ENCODE measurements at places on chromosomes 7 and 10. TPM values are rescaled to one million over a fixed set of nuclear protein-coding genes. Genes with fewer than 3 reads are reported as not detected.
A peak's percentile ranks its signal among the peaks of the same experiment; 100 is the strongest.

The PARG gene
- 32.2 TPM for total RNA-seq

The ITPRID1 gene
- not detected for total RNA-seq

The FOXI2 gene
- total RNA-seq, result not detected

DNA sequence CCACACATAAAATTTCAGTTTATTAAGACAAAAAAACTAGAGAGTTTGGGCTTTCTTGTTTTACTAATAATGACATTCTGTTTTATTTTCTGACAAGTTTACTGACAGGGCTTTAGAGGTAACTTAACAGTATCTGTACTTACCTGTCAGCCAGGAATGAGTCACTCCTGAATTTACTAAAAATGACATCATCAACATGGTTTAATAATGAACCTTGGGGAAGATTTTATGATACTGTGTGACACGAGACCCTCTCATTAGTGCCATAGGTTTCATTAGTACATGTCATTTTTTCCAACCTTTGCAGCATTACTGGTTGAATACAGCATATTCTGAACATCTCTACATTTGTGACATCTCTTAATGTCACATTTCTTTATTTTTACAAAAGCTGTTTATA lies 131.1 kb downstream of the KCND2 start:
- DNase-seq, result no peak

GRCh38 chr10:86346799-86347665 lies 19.6 kb downstream of the GRID1 start:
- DNase-seq, result no peak

- peak; percentile 70 for DNase-seq
Observed at GRCh38 chr10:6201516-6201975, 1.2 kb upstream of the PFKFB3 start.

- DNase-seq, result peak; percentile 6
Observed at GRCh38 chr7:151814400-151815009, 62.4 kb downstream of the PRKAG2 start.

The PTPRN2 gene
- under 0.01 TPM for total RNA-seq

The HELLS gene
- total RNA-seq, result 65.8 TPM

DNA sequence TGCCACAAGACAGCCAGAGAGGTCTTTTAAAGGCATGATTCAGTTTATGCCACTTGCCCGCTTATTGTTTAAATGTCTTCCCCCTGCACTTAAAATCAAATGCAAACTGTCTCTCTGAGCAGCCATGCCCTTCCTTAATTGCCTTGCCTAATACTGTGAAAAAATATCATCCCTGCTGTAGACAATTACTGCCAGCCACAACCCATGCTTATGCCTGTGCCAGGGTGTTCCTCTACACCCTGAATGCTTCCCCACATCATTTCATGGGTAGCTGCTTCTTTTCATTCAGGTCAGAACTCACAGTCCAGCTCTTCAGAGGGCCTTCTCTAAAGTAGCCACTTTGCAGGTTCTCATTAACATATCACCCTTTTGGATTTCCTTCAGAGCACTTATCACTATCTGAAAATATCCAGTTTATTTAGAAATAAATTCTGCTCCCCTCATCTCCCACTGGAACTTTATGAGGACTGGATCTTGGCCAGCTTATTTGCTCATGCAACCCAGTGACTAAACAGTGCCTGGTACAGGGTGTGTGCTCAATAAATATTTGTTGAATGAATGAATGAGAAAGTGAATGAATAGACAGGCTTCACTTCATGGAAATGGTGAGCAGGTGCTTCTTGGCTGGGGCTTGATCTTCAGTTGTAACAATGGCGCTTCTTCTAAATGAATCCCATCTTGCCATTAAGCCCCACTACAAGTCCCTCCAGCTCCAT lies 162.4 kb upstream of the MDFIC start:
- peak; percentile 0 for DNase-seq

- peak; percentile 21 for DNase-seq
Observed at GRCh38 chr7:116862951-116863670, 724 bp downstream of the CAPZA2 start.

GRCh38 chr7:14639801-14640200 lies 262.8 kb downstream of the DGKB start:
- DNase-seq, result no peak

DNA sequence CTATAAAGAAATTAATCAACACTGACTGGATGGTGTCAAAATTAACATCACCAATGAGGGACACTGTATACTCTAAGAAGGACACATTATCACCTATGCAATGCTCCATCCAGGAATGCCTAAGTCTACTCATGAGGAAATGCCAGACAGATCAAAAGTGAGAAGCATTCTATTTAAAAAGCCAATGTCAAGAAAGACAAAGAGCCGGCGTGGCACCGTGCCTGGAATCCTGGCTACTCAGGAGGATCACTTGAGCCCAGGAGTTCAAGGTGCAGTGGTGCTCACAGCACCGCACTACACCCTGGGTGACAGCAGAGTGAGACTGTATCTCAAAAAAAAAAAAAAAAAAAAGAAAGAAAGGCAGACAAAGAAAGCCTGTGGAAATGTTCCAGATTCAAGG lies 45.5 kb upstream of the ANAPC16 start:
- no peak for DNase-seq

The IGFBP1 gene
- total RNA-seq, result not detected
